ENCODE measurements at places on chromosomes 13 and 19. TPM values are rescaled to one million over a fixed set of nuclear protein-coding genes. Genes with fewer than 3 reads are reported as not detected.
A peak's percentile ranks its signal among the peaks of the same experiment; 100 is the strongest.

RFPL4AL1 gene
- total RNA-seq, result 0.33 TPM

LYPD3 gene
- total RNA-seq, result 0.09 TPM

CEACAM8 gene
- 2.1 TPM for total RNA-seq

PTH2 gene
- total RNA-seq, result not detected

TPTE2 gene
- total RNA-seq, result not detected

CCDC61 gene
- total RNA-seq, result 2.6 TPM

DNA sequence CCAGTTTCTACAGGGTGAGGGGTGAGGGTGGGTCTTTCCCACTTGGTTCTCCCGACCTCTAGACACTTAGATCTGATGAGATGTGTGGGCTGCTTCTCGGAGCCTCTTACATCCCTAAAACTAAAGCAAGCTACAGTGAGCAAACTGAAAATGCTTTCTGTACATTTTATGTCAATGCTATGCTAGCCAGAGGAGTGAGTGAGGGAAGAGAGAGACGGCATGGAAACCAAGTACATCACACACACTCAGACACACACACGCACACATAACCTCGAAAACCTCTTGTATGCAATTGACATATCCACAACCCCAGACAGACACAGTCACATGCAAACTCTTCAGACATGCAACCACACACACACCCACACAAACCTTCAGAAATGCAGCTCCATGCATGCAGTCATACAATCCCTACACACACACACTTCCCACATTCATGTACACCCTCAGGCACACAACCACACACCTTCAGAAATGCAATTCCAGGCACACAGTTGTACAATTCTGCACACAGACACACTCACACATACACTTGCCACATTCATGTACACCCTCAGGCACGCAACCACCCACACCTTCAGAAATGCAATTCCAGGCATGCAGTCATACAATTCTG, 1.4 kb downstream of the SLC1A6 start:
- no peaks in the 10 kb centered on the region for H3K36me3 ChIP-seq
- H3K4me1 ChIP-seq, result no peaks in the 10 kb centered on the region
- no peak overlapping the region for H3K4me3 ChIP-seq
- no peak overlapping the region for H3K27ac ChIP-seq
- H3K27me3 ChIP-seq, result peaks cover 2% of the 10 kb centered on the region

- H3K36me3 ChIP-seq, result no peaks in the 10 kb centered on the region
- H3K4me1 ChIP-seq, result peaks cover 15% of the 10 kb centered on the region
- no peaks in the 10 kb centered on the region for H3K27me3 ChIP-seq
- H3K4me3 ChIP-seq, result no peak overlapping the region
- peak overlapping the region; percentile 67 for H3K27ac ChIP-seq
Observed at GRCh38 chr19:2624537-2625091, 77.9 kb downstream of the GNG7 start.

DNA sequence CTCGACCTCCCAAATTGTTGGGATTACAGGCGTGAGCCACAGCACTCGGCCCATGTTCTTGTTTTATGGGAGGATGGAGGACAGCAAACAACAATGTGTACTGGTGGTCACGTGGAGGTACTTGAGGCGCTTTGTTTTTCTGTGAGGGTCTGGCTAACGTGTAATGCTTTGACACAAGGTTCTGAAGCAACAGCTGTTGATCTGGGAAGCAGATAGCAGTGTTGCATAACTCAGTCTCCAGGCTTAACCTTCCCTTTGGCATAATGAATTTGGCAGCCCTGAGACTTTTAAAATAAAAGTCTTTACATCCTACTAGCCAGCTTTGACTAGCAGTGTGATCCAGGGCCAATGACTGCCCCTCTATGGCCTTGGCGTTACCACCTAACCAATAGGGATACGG, 6.9 kb upstream of the ZNF580 start:
- peaks cover 18% of the 10 kb centered on the region for H3K4me1 ChIP-seq
- no peaks in the 10 kb centered on the region for H3K36me3 ChIP-seq
- H3K27ac ChIP-seq, result no peak overlapping the region
- H3K27me3 ChIP-seq, result no peaks in the 10 kb centered on the region
- H3K4me3 ChIP-seq, result no peak overlapping the region

DNA sequence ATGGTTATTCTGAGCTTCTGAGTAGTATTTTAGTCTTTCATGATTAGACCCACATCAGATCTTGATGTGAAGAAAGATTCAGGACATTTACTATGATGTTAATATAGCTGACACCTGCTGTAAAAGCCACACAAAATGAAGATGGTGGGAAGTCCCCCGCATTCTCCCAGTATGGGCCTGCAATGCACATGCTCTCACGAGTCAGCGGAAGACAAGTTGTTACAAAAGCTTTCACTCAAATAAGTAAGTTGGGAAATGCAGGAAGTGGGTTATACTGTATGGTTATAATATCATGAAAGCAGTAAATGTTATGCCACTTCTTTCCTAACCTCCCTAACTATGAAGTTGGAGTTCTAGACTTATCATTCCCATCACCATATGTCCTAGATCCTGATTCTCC, 171.9 kb downstream of the KLF5 start:
- no peaks in the 10 kb centered on the region for H3K36me3 ChIP-seq
- H3K27ac ChIP-seq, result no peak overlapping the region
- H3K27me3 ChIP-seq, result no peaks in the 10 kb centered on the region

DNA sequence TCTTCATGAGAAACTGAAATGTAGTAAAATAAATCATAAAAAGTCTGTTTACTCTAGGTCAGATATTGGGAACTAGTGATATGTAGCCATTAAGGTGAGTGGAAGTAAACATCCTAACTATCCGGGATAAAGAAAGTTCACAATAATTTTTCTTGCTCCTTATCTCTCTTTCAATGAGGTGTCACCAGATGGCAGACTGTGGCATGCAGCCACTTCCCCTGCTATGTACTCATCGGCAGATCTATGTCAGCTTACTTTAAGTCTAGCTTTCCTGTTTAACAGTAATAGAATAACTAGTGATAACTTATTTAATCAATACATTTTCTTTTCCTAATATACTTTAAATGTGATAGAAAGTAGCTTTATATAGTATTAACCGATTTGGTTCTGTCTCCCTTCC, 181.9 kb downstream of the NDFIP2 start:
- H3K27ac ChIP-seq, result no peak overlapping the region
- no peaks in the 10 kb centered on the region for H3K27me3 ChIP-seq
- no peak for DNase-seq
- H3K4me1 ChIP-seq, result no peaks in the 10 kb centered on the region

DNA sequence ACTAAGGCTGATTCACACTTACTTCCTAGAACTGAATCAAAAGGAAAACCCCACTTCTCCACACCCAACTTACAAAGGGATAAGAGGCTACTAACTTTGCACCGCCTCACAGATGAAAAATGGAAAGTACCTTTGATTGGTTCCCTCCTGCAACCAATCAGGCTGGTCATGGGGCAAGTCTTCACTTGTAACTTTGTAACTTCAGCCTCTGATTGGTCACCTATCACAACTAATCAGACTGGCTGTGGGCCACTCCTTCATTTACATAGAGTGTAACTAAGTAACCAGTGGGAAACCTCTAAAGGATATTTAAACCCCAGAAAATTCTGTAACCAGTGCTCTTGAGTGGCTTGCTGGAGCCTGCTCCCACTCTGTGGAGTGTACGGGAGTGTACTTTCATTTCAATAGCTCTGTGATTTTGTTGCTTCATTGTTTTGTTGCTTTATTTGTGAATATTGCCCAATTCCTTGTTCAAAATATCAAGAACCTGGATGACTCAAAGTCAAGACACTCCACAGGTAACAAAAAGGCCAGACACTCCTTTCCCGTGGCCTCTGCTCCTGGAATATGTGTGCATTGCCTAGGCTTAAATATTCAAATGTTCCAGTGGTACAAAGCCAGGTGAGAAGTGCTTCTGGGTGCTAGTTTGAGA, 50.5 kb downstream of the RFC3 start:
- peaks cover 16% of the 10 kb centered on the region for H3K4me1 ChIP-seq
- no peaks in the 10 kb centered on the region for H3K27me3 ChIP-seq
- no peak overlapping the region for H3K27ac ChIP-seq
- H3K4me3 ChIP-seq, result no peak overlapping the region

- H3K4me3 ChIP-seq, result no peak overlapping the region
- DNase-seq, result no peak
- H3K36me3 ChIP-seq, result no peaks in the 10 kb centered on the region
- no peaks in the 10 kb centered on the region for H3K27me3 ChIP-seq
- H3K4me1 ChIP-seq, result no peaks in the 10 kb centered on the region
Observed at GRCh38 chr19:18771328-18772242, 19.5 kb downstream of the COMP start.

DNA sequence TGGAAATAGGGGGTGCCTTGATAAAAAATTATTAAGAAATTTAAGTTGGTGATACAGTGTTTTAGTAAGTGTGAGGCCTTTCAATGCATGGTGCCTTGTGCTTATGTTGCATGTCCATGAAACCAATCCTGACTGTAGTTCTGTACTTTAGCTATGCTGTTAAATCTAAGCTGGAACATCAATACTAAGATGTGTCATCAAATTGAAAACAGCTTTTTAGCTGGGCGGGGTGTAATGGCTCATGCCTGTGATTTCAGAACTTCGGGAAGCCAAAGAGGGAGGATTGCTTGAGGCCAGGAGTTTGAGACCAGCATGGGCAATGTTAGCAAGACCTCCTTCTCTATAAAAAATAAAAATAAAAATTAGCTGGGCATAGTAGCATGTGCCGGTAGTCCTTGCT, 930.3 kb upstream of the PCDH9 start:
- H3K4me3 ChIP-seq, result no peak overlapping the region
- H3K27me3 ChIP-seq, result no peaks in the 10 kb centered on the region
- H3K4me1 ChIP-seq, result no peaks in the 10 kb centered on the region
- H3K36me3 ChIP-seq, result no peaks in the 10 kb centered on the region
- H3K27ac ChIP-seq, result no peak overlapping the region
- DNase-seq, result no peak

DNA sequence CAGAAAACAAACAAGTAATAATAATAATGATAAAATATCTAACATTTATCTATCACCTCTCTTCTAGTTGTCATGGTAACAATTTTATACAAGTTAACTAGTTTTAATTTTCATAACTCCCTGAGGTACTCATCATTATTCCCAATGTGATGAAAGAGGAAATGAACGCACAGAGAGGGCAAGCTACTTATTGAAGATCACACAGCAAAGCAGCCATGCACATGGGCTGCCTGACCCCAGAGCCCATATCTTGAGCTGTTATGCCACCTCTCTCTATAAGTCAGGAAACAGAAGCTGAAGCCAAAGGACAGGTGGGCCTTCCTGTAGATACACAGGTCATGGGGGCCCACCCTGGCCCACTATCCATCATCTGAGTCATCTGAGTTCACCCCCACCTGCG, 4.9 kb upstream of the KLK4 start:
- H3K4me1 ChIP-seq, result no peaks in the 10 kb centered on the region
- peaks cover 4% of the 10 kb centered on the region for H3K27me3 ChIP-seq
- H3K4me3 ChIP-seq, result no peak overlapping the region
- H3K27ac ChIP-seq, result no peak overlapping the region
- DNase-seq, result no peak

All from liver (tissue), 10 donors.